ENCODE measurements at places on chromosomes 4 and X.

- no peak for DNase-seq
Measured at GRCh38 chr4:110637408-110638088, 14.7 kb upstream of the PITX2 start.

GRCh38 chr4:94409962-94410361 is 41.8 kb upstream of the PDLIM5 start:
- DNase-seq: no peak

- no peak for DNase-seq
Measured at GRCh38 chr4:145779319-145779801, 99.4 kb downstream of the C4orf51 start.

DNA sequence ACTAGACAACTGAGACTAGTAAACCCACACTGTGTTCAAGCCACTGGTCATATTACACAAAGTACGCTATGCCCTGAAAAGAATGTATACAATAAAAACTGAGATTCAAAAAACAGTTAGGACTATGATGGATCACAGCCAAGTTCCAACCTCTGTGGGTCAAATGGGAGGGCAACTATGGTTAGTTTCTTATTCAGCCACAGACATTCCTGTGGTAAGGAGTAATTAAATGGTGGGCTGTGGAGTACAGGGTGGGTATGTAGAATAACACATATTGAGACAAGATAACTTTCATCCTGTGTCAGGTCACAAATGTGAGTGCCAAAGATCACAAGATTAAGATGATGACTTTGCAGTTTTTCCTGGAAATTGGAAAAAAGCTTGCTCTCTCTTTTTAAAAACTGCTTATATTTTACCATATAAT is 167.2 kb downstream of the NPNT start:
- DNase-seq: no peak

- no peak for DNase-seq
Measured at GRCh38 chr4:176964116-176964691, 171.5 kb upstream of the VEGFC start.

GRCh38 chr4:80471756-80472155 is 136.2 kb downstream of the CFAP299 start:
- no peak for DNase-seq

DNA sequence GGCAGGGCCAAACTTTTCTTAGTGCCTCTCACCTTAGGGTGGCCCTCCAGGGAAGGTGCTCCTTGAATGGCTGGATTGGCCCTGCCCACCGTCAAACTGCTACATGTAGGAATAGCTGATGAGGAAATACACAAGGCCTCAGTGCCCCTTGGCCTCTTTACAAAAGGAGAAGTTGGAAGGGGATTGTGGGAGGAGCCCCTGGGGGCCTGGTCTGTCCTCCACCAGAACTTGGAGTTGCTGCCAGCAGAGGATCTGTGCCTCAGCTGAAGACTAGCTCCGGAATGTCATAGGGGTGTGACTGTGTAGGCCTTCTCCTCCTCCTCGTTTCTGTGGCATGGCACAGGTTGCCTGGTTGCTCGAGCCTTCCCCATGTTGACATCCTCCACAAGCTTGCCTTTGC is 142.7 kb downstream of the AMMECR1 start:
- DNase-seq: no peak

GRCh38 chr4:60989141-60989540 is 211.0 kb upstream of the ADGRL3 start:
- no peak for DNase-seq

GRCh38 chrX:25011589-25012432 is 4.0 kb downstream of the ARX start:
- DNase-seq: no peak

DNA sequence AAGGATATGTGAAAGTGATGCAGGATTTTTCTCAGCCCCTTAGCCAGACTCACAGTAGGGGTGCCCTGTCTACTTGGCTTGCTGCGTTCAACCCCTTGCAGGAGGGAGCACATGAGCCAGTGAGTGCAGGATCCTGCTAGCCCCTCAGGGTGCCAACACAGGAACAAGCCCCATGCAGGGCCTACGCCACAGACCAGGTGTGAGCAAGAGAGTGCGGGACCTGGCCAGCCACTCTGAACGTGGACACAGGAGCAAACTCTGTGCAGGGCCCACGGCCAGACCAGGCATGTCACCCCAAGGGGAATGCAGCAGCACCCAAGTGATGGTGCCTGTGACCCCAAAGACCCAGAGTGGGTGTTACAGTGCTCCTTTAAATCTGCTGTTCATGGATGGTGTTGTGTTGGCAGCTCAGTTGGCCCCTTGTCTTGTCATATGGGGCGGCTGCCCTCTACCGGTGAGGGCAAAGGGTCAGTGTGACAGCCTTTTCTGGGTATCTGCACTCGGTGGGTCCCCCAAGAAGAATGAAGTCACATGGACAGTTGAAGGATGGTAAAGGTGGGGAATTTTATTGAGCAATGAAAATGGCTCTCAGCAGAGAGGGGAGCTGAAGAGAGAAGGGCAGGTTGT is 188.4 kb upstream of the MAOA start:
- DNase-seq: no peak

GRCh38 chr4:21792736-21793135 is 155.8 kb downstream of the KCNIP4 start:
- DNase-seq: no peak

GRCh38 chrX:134396174-134396573 is 63.8 kb upstream of the HPRT1 start:
- DNase-seq: no peak

GRCh38 chrX:71650333-71650969 is 16.9 kb upstream of the LOC101059915 start:
- no peak for DNase-seq

GRCh38 chr4:25440478-25441030 is 63.5 kb downstream of the ANAPC4 start:
- DNase-seq: no peak

GRCh38 chr4:99755223-99755944 is 61.2 kb upstream of the DAPP1 start:
- no peak for DNase-seq

- DNase-seq: no peak
Measured at GRCh38 chr4:73068491-73069337, 802 bp downstream of the COX18 start.

- DNase-seq: no peak
Measured at GRCh38 chr4:115944146-115944905, 830.9 kb upstream of the NDST4 start.

GRCh38 chr4:23921447-23921845 is 31.6 kb upstream of the PPARGC1A start:
- DNase-seq: no peak

DNA sequence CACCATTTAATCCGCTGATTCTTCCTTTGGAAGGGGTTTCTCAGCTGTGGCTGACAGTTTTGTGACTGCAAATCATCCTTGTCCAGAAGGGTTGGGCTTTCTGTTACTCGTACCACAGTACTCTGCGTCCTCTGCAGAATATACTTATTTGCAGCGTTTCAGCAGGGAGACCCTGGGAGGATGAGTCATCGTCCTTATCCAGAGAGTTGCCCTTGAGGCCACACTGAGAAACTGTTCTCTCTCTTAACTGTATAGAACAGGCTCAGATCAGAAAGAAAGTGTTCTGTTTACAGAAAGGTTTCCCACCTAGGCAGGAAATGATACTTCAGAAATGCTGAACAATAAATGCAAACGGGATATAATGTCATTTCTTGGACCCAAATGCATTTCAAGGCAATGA is 47.8 kb upstream of the DDX53 start:
- no peak for DNase-seq

GRCh38 chr4:184628103-184628502 is 21.1 kb downstream of the CASP3 start:
- no peak for DNase-seq

- no peak for DNase-seq
Measured at GRCh38 chr4:157226601-157227000, 6.1 kb downstream of the GRIA2 start.

GRCh38 chrX:148120151-148120550 is 139.0 kb downstream of the FMR1NB start:
- DNase-seq: no peak

GRCh38 chr4:126838941-126839679 is 793.6 kb upstream of the INTU start:
- DNase-seq: no peak

- DNase-seq: no peak
Measured at GRCh38 chr4:7808752-7809151, 130.9 kb downstream of the AFAP1 start.

DNA sequence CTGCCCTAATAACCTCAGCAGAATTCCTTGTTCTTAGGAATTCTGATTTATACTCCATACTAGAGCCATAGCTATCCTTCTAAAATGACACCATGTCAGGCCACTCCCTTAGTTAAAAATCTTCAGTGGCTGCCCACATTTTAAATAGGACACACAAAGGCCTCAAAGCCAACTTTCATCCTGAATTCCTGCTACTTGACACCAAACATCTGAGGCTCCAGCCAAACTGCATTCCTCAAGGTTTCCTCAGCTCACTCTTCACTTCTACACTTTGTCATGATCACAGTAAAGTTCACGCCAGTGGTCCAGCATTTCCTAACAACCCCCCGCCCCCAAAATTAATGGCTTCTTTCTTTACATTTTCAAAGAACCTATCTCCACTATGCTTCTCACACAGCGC is 124.3 kb downstream of the ADGRA3 start:
- no peak for DNase-seq

DNA sequence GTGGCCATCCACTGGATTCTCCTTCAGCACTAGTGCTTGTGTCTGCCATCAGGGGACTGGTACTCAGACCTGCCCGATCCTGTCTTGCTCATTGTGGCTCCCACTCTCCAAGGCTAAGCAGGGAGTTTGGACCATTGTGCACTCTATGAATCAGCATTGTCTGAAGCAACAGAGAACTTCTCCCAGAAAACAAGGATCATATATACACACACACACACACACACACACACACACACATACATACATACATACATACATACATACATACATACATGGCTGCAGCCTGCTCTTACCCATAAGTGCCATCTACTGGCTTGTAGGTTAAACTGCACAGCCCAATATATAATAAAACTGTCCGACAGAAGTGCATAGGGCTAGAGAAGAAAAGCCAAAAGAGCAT is 345.3 kb upstream of the LCORL start:
- DNase-seq: no peak

DNA sequence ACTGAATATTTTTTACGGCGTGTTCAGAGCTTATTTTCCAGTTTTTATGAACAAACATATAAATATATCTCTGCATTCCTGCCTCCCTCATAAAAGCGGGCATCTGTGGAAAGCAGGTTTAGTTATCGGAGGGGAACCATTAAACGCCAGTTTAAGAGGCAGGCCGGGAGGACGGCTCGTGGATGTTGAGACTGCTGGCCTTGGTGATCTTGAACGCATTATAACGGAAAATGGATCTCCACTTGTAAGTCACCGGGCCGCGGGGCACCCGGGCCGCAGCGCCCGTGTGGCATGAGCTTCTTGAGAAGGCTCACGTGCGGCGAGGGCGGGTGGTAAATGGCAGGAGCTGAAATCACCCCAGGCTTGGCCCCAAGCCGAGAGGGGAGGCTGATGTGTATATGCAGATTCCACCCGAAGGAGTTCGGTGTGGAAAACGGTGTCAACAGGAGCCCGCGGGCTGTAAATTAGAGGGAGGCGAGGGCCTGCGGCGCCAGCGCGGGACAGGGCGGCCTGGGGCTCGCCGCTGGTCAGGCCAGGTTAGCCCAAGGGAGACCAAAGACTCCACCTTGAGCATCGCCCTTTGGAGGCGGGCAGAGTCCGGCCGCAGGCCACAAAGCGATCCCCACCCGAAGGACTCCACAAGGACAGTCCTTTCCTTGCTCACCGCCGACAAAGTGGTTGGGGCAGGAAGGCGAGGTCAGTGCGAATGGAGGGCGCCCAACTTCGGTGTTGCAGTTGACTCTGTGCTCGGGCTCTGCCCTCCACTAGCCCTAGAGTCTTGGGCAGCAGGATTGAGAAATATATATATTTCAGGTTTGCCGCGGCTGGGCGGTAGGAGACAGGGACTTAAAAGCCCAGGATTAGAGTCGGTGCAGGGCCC is 1.3 kb upstream of the HAND2 start:
- DNase-seq: no peak

DNA sequence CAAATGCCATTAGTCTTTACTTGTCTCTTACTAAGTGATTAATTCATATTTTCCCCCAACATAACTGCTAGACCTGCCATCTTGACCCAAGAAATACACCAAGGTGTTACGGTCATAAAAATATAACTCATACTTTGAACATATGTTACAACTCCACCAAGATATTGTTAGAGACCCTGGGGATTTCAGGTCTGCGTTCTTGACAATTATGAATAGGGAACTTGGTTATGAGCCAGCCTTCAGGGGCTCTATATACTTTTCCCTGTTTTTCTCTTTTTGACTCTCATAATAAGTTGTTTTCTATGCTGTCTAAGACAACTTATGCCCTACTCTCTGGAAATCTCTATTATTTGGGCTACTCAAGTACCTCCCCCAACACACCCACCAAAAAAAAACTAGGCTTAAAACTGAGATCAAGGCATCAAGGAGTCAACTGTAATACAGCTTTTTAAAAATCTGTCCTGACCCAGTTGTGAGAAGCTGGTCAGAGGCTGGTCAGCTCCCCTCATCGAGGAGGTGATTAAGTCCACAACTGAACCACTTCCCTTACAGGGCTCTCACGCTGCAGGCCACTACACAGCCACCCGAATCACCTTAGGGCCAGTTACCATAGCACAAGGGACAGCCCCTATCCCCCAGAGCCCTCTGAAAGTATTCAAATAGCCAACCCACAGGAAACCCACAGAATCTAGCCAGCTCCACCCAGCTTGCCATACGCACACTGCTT is 10.5 kb upstream of the TLR3 start:
- no peak for DNase-seq

DNA sequence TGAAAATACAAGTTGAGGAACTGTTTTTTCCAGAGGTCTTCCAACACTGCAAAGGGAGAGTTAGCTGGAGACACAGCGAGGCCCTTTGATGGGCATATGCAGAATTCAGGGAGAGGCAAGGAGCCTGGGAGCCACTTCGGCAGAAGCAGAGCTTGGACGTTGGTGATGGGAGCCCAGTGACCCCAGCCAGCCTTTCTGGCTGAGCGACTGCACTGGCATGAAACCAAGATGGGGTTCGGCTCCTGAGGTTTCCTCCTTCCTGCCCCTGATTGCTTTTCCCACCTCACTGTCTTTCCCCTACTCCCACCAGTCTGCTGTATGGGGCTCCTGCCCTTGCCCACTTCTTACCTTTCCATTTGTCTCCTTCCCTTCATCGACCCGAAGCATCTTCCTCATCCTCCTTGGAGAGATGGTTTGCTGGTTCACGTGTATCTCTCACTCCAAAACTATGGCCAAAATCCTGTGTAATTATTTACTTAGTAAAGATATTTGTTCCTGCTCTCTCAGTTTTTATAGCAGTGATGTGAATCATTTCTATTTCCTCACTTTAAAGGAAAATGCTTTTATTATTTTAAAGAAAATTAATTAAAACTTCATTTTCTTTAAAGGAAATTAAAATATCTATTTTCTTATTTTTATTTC is 100.5 kb downstream of the NFKB1 start:
- no peak for DNase-seq

DNA sequence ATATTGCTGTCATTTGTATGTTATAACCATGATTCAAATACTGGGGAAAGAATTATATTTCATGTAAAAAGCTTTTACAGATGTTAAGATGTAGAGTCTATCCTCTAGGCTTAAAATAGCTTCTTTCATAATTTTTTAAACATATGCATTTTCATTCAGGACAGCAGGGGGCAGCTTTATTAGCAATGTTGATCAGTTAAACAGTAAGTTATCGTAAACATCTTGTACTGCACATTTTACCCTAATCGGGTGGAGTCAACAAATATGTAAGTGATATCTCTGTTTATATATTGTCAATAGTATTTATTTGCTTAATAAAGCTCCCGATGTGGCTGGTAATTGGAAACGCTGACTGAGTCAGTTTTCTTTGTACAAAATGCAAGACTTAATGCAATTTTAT is 142.5 kb upstream of the MED14 start:
- DNase-seq: no peak

GRCh38 chrX:41919870-41920269 is 3.5 kb downstream of the CASK start:
- no peak for DNase-seq

Measured in stimulated activated CD8-positive, alpha-beta memory T cell treated with anti-CD3 and anti-CD28 coated beads, Interleukin-4, amount 100 ng/mL, for 24 hours (primary cell).